MCF 10A (cell line): ENCODE measurements at places on chromosomes 3 and 15.

- peak; percentile 6 for DNase-seq
Observed at GRCh38 chr3:160180581-160181216, 44.5 kb upstream of the C3orf80 start.

GRCh38 chr3:3081381-3082233 lies 28.6 kb downstream of the IL5RA start:
- DNase-seq, result no peak

DNA sequence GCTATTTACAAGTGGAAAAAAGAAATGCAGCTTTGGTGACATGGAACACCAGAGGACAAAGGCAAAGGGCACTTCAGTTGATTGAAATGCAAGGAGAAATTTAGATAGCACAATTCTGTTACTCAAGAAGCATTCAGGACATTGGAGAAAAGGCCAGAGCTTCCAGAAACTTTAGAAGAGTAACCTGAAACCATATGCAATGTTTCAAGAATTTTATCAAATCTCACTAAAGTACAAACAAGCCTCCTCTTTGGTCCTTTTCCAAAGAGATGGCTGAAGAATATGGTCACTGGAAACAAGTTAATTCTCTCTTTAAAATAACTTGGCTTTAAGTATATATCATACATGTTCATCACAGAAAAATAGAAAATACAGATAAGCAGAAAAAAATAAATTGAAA lies 14.6 kb upstream of the LMOD3 start:
- no peak for DNase-seq

- DNase-seq, result no peak
Observed at GRCh38 chr3:52068730-52069129, 12.4 kb upstream of the DUSP7 start.

- DNase-seq, result no peak
Observed at GRCh38 chr3:71194785-71195184, 388.7 kb downstream of the FOXP1 start.

GRCh38 chr3:11774296-11774877 lies 72.3 kb downstream of the TAMM41 start:
- DNase-seq, result peak; percentile 74

- DNase-seq, result no peak
Observed at GRCh38 chr15:31803388-31803884, 226.9 kb upstream of the CHRNA7 start.

GRCh38 chr3:3538451-3538850 lies 260.8 kb upstream of the LRRN1 start:
- no peak for DNase-seq
